ENCODE measurements at places on chromosomes 3 and 15. TPM values are rescaled to one million over a fixed set of nuclear protein-coding genes. Genes with fewer than 3 reads are reported as not detected.

DNA sequence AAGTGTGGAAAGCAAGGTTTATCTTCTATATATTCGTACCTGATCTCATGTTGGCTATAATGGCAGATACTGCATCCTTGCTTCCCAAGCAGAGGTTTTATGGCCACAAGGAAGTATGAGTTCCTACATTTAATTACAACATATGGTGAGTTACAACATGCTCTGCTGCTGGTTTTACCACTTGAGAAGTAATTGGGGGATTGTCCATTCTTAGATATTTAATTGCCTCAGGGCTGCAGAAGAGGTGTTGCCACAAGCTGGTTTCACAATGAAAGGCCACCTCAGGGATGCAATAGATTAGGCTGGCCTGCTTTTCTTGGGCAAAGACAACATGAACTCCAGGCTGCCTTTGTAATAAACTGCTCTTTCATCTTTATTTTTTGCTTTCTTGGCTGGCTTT, 48.6 kb downstream of the RAP2B start:
- peak; percentile 52 for DNase-seq

Gene RHOV
- total RNA-seq: 1.5 TPM

Gene PLSCR4
- not detected for total RNA-seq

GRCh38 chr15:29822684-29823459, 604 bp upstream of the TJP1 start:
- DNase-seq: peak; percentile 58

Data from activated CD4-positive, alpha-beta T cell treated with anti-CD3 and anti-CD28 coated beads, Interleukin-2, amount 10 ng/mL, durations not matched to agents 24 days and 14 days (primary cell).